Stimulated activated CD4-positive, alpha-beta T cell treated with anti-CD3 and anti-CD28 coated beads, Interleukin-15, amount 100 ng/mL, for 48 hours (primary cell): ENCODE measurements at places on chromosomes 11 and 22.

GRCh38 chr11:45974806-45975205, 52.4 kb downstream of the LARGE2 start:
- DNase-seq: no peak

DNA sequence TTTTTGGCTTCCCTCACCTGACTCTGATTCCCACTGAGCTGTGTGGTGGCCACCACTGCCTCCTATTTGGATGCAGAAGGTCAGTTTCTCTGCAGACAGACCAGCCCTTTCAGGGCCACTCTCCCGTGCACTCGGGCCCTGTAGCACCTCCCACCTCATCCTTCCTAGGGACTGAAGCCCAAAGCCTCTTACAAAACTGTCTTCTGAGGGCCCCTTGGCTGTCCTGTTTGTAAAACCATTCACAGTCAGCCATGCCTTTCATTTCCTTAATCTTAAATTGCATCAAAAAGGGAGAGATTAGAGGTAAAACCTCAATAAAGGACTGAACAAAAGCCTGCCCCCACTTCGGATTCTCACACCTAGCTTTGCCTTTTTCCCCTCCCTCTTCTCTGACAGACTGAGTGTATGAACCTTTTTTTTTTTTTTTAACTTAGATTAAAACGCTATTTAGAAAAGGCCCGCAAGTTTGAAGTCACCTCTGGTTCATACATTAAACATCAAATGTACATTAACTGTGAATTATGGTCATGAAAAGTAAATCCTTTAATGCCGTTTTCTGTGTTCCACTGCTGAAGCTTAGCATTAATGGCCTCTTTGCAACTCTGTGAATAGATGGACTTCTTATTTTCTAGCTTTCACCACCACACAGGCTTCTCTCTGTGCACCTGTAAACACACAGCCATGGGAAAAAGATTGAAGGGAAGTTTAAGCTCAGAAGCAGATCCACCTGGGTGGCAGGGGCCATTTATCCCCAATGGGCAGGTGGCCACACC, 247.2 kb upstream of the CADM1 start:
- no peak for DNase-seq

GRCh38 chr11:85394283-85394682, 232.9 kb downstream of the DLG2 start:
- DNase-seq: no peak

GRCh38 chr11:102812188-102812587, 14.2 kb upstream of the MMP1 start:
- no peak for DNase-seq

- DNase-seq: no peak
Observed at GRCh38 chr22:43879901-43880540, 11.8 kb downstream of the PNPLA5 start.

DNA sequence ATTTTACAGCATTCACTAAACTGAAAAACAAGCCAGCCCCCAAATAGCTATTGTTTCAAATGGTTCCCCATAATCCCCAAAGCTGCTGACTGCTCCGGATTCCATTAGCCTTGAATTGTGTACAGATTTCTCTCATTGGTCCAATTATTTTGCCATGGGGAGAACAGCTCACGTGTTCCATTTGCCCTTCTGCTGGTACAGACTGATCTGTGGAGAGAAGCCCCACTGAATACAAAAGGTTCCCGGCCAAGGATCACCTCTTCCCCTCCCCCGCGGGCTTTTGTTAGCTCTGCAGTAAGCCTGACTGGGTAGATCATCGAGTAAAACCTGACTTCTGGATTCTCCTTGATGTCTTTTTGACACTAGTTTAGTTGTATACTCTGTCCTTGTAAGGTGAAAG, 9.1 kb upstream of the MAPK8IP1 start:
- no peak for DNase-seq
